ENCODE measurements at places on chromosomes 2 and 18.

DNA sequence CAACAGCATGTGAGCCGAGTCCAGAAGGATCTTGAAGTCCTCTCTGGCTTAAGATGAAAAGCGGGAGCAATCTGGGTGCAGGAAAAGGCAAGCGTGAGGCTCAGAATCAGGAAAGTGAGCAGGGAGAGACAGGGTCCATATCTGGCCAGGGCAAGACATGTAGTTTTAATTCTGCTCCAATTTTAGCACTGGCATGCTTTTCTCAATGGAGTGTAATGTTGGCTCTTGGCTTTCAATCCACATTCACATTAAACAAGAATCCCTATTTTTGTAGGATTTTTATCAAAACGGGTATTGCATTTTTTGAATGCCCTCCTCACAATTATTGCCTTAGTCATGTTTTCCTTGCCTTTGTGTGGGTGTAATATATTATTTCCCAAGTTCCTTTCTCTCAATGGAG lies 6.0 kb downstream of the SPATA3 start:
- DNase-seq: no peak

DNA sequence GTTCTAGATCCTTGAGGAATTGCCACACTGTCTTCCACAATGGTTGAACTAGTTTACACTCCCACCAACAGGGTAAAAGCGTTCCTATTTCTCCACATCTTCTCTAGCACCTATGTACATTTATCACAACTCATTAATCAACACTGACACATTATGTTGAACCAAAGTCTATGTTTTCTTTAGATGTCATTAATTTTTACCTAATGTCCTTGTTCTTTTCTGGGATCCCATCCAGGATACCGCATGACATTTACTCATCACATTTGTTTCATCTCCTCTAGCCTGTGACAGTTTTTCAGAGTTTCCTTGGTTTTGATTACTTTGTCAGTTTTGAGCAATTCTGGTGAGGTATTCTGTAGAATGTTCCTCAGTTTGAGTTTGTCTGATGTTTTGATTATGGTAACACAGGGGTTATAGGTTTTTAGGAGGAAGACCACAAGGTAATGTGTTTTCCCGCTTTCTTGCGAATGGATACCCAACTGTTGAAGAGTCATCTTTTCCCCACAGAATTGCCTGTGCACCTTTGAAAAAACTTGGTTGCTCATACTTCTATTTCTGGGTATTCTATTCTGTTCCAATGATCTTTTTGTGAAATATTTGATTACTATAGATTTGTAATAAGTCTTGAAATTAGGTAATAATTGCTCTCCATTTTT lies 3.0 kb upstream of the UGT1A9 start:
- no peak for DNase-seq

DNA sequence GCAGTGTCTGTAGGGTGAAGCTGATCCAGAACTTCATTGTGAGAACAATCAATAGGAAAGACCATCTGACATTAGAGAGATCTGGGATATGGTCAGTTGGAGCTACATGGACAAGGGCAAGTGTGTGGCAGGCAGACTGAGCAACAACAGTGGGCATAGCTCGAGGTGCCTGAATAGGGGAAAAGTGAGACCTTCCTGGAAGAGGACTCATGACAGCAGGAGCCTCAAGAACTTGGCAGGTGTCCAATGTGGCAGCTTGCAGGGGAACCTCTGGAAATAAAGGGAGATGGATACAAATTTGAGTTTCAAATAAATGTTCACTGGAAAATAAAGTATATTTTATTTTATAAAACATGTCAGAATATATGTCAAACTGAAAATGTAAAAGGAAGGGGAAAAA lies 117.9 kb downstream of the TANC1 start:
- DNase-seq: no peak

GRCh38 chr2:28430788-28431418 lies 38.2 kb downstream of the FOSL2 start:
- DNase-seq: no peak

DNA sequence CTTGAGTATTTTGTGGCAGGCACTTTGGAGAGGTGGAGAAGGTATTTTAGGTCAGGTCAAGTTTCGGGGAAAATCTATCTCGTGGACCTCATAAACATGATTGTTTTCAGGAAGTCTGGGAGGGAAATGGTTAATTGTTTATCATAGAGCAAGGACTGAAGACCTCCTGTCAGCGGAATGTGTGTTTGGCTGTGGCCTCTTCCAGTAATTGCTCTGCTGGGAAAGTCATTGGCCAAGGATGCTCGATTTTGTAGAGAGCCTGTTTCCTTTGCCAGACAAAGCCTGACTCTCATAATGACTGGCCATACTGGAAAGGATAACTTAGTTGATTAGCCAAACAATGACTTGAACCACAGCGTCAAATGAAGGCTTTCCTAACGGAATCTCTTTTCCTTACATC lies 30.0 kb downstream of the IL1R2 start:
- no peak for DNase-seq

DNA sequence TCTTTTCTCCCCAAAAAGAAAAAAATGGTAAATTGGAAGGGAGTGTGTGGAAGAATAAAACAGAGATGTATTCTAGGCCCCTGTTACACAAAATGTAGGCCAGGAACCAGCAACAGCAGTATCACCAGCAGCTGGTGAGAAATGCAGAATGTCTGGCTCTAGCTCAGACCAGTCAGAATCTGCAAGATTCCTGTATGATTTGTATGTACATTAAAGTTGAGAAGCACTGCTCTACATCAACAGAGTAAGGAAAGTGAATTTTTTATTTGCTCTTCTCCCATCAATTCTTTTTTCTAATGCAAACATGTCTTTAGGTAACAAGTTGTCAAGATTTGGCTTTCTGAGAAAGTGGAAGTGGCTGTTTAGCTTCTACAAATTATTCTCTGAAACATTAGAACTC lies 235.4 kb upstream of the FANCL start:
- DNase-seq: no peak

- DNase-seq: no peak
Measured at GRCh38 chr2:102708847-102709559, 52.8 kb upstream of the TMEM182 start.

DNA sequence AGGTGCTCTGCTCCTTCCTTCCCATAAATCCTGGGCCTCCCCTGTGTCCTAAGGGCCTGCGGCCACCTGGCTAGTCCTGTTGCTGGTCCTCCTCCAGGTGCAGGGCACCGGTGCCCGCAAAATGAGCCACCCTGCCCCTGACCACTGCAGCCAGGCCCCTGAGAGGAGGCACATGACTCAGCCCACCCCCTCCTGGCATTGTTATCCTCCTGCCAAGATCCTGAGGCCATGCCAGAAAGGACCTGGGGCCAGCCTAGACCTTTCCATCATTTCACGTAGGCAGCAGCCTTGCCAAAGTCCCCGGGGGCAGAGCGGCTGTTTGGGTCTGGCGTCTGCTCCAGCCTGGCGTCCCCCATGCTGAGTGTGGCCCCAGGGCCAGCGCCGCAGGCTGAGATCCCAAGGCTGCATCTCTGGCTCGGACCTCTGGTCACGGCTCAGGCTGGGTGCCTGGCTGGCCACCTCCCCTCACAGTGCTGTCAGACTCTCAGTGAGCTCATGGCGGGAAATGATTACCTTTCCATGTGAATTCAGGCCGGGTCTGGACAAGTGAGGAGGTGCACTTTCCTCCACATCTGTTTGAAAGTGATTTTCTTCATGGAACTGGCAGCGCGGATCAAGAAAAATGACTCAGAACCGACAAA lies 81.0 kb downstream of the NDUFA10 start:
- DNase-seq: no peak
